ENCODE measurements at places on chromosomes 13 and 19.

DNA sequence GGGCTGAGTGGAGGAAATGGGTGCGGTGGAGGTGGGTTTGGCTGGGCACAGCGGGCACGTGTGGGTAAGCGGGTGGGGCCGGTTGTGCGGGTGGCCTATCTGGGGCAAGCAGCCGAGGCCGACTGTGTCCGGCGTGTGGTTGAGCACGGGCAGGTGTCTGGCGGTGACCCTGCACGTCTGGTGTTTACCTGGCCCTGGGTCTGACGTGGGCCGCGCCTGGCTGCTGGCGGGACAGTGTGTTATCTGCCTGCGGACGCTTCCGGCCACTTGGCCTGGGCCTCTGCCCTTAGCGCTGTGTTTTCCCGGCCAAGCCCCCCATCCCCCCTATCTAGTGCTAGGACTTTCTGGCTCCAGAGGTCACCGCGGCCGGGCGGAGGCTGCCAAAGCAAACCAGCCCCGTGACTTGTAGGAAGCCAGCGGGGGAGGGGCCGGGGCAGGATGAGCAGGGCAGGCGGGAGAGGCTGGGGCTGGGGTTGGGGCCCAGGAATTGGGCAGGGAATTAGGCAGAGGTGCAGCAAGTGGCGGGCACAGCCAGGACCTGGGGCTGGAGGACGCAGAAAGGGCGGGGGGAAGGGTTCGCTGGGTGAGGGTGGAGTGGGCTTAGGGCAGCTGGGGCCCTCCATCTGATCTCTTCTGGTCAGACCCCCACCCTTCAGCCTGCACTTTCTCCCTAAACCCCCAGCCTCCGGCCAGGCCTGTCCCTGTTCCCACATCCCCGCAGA lies 534 bp upstream of the HPN start:
- peak; percentile 56 for DNase-seq

DNA sequence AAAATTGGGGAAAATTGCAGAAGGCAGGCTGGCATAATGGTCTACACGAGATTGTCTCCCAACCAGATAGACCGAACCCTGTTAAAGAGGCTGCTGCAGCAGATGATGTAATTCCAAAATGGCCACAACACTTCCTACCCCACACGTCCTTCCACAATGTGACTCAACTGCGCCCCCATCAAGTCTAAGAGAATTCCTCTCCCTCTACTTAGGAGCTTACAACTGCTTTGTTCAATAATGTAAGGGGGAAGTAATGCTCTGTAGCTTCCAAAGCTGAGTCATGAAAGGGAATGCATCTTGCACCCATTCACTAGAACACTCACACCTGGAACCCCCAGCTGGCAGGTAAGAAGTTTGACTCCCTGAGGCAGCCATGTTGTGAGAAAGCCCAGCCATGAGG lies 117.8 kb upstream of the IRS2 start:
- no peak for DNase-seq

DNA sequence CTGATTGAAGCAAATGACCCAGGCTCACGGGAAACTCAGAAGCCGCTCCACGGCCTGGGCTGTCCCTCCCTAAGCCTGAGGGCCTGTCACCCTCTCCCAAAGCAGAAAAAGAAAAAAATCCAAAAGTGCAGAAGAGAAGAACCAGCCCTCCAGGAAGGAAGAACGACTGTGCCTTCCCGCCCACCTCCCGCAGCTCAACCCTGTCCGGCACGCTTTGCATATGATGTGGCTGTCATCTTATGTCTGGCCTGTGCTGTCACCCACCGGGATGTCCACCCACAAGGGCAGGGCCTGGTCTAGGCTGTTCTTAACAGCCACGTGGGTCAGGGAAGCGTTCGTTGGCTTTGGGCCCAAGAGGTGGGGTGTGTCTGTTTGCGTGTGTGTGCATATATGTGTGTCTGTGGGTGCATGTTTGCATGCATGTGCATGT lies 13.7 kb downstream of the ZBTB7A start:
- DNase-seq, result no peak

- DNase-seq, result no peak
These were observed 1.1 kb downstream of the CNN1 start for GRCh38 chr19:11539495-11540365.

- peak; percentile 53 for DNase-seq
These were observed at the start of gene MEX3D for GRCh38 chr19:1568320-1569019. Gene MEX3D (minus strand): TSS chr19:1568325. CDS start chr19:1568058, 267 bp downstream.

DNA sequence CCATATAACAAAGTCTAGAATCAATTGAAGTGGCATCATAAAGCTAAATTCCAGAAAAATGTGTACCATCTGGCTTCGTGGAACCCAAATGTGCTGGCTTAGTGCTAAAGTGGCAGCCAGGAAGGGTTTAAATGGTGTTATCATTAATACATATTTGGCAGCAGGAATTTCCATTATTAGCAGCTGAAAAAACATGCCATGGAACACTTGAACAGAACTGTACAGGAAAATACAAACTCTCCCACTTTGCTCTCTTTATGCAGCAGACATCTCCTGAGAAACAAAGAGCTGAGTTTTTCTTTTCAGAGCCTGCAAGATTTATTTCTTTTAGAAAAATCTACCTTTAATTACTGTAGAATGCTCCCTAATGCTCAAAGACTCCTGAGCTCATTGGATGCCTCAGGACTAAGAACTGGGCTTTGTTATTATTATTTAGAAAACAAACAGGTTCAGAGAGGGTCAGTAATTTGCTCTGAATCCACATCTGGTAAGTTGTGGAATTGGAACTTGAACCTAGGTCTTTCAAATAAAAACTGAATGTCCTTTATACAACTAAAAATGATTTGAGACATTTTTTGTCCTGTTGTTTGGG lies 179.0 kb downstream of the LACC1 start:
- no peak for DNase-seq

DNA sequence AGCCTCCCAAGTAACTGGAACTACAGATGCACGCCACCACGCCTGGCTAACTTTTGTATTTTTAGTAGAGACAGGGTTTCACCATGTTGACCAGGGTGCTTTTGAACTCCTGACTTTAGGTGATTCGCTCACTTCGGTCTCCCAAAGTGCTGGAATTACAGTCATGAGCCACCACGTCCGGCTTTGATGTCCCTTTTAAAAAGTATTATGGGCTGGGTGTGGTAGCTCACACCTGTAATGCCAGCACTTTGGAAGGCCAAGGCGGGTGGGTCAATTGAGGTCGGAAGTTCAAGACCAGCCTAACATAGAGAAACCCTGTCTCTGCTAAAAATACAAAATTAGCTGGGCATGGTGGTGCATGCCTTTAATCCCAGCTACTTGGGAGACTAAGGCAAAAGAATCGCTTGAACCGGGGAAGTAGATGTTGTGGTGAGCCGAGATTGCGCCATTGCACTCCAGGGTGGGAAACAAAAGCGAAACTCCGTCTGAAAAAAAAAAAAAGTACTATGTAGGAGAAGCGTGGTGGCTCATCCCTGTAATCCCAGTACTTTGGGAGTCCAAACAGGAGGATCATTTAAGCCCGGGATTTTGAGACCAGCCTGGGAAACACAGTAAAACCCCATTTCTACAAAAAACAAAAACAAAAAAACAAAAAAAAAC lies 22.8 kb upstream of the ERVV-1 start:
- peak; percentile 15 for DNase-seq

DNA sequence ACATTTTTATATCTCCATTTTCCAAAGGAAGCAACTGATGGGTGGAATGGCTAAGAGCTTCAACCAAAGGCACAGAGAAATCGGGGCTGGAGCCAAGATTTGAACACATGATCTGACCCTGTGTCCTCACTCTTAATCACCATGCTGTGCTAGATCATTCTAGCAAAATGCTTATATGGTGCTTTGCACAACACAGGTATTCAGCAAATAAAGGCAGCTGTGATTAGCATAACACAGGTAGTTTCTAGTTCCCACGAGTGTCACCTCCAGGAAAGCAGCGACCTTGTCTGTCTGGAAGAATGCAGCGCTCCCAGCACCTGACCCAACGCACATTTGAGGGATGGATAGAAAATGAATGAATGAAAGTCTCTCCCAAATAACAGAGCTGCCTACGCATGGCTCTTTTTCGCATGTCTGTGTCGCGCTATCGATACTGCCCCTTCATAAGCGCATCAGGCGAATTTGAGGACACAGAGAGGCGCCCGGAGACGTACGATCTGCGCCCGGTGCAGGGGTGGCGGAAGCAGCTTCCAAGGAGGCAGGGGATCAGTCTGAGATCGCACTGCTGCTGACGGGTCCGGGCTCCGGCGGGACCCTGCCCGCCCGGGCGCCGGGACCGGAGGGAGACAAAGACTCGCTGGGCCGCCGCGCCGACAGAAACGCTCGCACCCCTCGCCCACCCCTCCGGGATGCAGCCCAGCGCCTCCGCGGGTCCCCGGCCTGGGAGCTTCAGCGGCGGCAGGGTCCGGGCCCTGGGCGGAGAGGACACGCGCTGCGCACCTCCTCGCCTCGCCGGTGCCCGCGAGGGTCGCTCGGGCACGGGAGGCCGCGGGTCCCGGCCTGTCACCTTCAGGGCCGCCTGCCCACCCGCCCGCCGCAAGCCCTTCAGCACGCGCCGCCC lies 609 bp downstream of the EPS15L1 start:
- no peak for DNase-seq

DNA sequence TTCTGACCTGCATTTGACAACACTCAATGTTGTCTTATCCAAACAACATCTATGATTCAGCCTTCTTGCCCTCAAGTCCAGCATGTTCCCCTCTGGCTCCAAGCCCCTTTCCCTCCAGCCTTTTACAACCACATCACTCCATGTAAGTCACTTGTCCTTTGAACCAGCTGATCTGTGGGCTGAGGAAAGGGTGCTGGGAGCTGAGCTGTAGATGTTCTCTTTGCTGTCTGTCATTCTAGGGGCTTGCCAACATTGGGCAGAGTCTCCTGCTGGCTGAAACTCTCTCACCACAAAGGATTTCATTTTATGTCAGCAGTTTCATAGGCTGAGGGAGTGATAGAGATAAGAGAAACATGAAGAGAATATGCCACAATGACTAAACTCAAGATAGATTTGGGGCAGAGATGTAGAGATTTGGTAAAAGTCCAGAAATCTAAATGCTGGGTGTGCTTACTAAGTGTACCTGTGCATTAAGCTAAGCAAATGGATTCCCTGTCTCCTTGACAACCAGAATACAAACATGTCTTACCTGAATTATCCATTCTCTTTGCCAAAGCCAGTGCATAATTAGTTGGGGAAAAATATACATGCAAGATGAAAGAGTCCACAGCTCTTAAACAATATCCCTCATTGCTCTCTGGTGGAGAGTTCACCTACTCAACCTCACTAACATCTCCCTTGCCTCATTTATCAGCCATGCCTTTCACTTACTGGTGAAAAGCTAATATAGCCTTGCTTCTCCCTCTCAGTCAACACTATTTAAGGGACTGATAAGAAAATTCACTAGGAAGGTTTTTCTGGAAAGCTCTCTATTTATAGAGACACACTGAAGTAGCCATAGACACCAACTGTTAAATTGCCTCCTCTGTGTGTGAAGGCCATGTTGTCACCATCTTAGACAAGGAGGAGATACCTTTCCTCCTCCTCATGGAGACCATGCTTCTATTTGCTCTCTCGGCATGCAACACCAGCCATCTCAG lies 175.5 kb upstream of the SERP2 start:
- peak; percentile 28 for DNase-seq

DNA sequence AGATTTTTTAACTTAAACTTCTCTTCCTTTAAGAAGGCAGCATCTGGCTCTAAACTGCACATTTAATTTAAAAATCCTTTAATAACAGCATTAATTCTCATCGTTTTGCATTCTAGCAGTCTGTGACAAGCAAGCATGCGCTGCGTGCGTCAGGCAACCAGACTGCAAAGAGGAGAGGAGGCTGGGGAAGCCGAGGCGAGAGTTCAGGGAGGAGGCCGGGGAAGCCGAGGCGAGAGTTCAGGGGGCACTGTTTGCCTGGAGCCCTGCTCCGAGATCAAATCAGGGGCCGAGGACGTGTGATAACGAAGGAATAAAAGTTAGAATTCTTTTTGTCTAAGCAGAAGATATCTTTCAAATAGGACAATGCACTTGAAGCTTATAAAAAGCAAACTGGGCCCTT lies 435.7 kb downstream of the EFNB2 start:
- no peak for DNase-seq

GRCh38 chr13:51240178-51240577 lies 18.0 kb downstream of the FAM124A start:
- no peak for DNase-seq
